HT-29 (cell line): ENCODE measurements at places on chromosomes 2 and 18. TPM values are rescaled to one million over a fixed set of nuclear protein-coding genes. Genes with fewer than 3 reads are reported as not detected.

Gene KCNK3
- not detected in 2 replicates for total RNA-seq

Gene UXS1
- 24.5 and 32.3 TPM in 2 replicates for total RNA-seq

Gene ABCA12
- total RNA-seq, result not detected in 2 replicates

Gene TUBA3E
- total RNA-seq, result not detected in 2 replicates

Gene CCDC141
- total RNA-seq, result 0.05 TPM in 1 of 2 replicates, not detected in the other

Gene FAHD2B
- 3.3 and 4.1 TPM in 2 replicates for total RNA-seq

Gene RIF1
- total RNA-seq, result 15.9 and 21.9 TPM in 2 replicates

Gene RMDN2
- total RNA-seq, result 0.81 and 2.2 TPM in 2 replicates

Gene EFR3B
- total RNA-seq, result 0.05 and 0.21 TPM in 2 replicates

Gene ATP8B1
- 25.8 and 34.0 TPM in 2 replicates for total RNA-seq

Gene ZSWIM2
- total RNA-seq, result not detected in 2 replicates

Gene ALPI
- total RNA-seq, result not detected in 2 replicates

Gene DSG2
- total RNA-seq, result 16.5 and 17.8 TPM in 2 replicates

Gene GKN2
- not detected in 2 replicates for total RNA-seq

DNA sequence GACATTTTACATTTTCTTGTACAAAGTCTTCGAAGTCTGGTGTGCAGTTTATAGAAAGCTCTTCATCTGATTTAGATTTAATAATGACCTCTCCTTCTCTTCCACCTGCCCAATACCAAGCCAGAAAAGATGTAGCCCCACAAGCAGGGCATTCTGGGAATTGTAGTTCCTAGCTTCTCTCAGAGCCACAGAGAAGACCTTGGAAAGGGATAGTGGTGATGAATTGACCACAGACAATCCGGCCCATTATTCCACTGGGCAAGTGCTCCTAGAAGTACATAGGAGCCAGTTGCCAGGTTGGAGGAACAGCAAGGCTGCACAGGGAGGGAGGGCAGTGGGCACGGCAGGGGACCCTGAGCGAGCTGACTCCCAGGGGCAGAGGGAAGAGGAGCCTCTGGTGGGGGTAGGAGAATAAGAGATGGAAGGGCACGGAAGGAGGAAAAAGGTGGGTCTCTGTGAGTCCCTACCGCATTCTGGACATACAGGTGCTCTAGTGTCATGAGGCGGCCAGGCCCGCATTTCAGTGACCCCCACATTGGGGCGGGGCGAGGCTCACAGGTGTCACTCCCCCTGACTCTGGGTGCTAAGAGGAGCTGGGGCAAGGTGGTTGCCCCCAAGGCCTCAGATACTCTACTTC lies 152.5 kb upstream of the HAAO start:
- peak; percentile 45 for DNase-seq

DNA sequence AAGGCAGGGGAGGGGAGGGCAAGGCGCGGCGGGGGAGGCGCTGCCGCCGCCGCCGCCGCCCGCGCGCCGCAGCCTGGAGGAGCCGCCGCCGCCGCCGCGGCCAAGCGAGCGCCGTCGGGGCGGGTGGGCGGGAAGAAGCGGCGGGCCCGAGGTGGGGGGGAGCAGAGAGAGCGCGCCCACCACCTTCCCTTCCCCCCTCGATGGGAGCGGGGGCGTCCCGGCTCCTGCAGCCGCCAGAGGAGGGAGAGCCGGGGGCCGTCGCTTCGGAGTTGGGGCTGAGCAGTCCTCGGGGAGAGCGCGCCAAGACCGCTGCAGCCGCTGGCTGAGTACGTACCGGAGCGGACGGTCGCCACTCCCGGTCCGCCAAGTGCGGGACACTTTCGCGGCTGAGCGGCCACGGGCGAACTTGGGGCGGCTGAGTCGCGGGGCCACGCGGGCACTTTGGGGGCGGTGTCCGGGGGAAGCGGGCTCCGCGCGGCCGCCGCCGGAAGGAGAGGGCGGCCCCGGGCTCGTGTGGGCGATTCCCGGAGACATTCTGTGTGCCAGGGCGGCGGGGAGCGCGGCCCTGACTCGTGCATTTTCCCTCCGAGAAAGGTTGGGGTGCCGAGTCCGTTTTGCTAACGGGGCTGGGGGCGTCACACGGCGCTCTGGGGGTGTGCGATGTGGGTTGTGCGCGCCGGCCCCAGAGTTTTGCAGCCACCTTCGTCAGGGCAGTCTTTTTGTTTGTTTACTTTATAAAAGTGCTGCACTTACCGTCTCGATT lies at the start of gene NAB1:
Gene NAB1 (plus strand): TSS at position 49 of the 763 bp plus-strand sequence. CDS start 10,094 bp downstream, outside the sequence.
- DNase-seq, result peak; percentile 54

- no peak for DNase-seq
Measured at GRCh38 chr18:77100751-77101355, 31.7 kb downstream of the MBP start.

DNA sequence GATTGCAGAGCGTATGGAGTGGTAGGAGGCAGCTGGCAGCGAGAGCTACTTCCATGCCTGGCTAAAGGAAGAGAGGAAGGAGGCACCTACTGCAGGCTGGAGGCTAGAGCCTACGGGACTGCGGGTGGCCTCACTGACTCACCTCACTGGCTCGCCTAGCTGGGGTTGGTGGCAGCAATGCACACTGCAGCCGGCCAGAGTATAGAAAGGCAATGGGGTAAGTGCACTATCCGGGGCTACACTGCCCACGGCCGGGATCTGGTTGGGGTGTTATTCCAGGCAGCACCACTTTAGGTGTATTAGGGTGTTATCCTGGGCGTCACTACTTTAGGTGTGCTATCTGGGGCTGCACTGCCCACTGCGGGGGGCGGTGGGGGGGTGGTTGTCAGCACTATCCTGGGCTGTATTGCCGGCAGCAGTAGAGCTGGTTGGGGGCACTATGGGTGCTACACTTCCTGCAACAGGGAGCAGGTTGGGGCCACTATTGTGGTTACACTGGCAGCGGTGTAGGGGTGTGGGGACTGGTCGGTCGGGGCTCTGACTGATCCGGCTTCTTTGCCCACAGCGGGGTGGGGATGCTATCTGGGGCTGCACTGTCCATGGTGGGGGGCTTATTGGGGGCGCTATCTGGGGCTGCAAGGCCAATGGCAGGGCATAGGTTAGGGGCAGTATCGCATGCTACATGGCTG lies 33.3 kb upstream of the ANKRD62 start:
- DNase-seq, result no peak

- DNase-seq, result no peak
Measured at GRCh38 chr2:231221761-231222160, 23.3 kb downstream of the ARMC9 start.

DNA sequence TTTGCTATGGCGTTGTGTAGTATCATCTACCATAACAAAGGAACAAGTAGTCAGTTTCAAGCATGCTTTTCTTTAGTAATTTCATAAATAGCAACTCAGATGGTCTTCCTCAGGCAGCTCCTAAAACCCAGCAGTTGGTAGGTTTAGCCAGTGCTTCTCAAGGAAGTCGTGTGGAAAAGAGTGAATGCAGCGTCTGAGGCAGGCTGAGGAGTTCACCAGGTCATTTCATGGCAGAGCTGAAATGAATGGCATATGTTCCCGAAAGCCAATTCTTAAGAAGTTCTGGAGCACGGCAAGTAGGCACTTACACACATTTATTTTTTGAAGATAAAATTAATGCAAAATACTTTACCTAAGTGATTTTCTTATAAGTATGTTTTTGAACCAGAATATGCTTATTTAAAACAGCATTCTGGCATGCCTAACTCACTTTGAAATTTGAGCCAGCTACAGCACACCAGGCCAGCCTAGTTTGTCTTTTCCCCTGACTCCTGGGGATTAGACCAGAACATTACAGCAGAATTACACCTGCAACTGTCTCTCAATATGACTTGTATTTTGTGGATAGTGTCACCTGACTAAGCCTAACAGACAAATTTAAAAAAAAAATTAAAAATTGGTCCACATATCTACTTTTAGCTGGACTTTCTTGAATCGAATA lies 62.2 kb downstream of the OSBPL6 start:
- no peak for DNase-seq

- no peak for DNase-seq
Measured at GRCh38 chr2:204899983-204900382, 354.7 kb downstream of the PARD3B start.

GRCh38 chr2:168470320-168471162 lies 14.5 kb downstream of the CERS6 start:
- peak; percentile 25 for DNase-seq

GRCh38 chr2:42386682-42387081 lies 25.7 kb upstream of the COX7A2L start:
- DNase-seq, result peak; percentile 9

GRCh38 chr2:234422273-234422732 lies 74.6 kb downstream of the ARL4C start:
- peak; percentile 72 for DNase-seq

- DNase-seq, result peak; percentile 4
Measured at GRCh38 chr18:34840256-34840826, 130.2 kb downstream of the DTNA start.

DNA sequence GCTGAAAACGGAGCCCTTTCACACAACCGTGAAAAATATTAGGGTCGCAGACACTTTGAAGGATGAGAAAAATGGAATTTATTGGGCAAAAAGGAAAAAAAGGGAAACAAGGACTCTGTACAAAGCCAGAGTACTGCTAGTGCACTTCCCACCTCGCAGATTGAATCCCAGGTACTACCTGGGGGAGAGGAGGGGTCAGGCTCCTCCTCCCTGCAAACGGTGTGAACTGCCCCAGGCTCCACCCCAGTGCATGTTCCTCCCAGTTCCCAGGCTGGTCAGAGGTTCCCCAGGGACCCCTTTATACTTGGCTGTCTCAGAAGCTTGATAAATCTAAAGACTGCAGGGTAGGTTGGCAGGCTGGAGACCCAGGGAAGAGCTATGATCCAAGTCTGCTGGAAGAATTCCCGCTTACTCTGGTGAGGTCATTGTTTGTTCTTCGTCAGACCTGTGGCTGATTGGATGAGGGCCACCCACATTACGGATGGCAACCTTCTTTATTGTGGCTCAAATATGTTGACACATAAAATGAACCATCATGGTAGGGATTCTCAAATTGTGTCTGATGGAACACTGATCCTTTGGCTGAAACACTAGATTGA lies 290.4 kb upstream of the POU3F3 start:
- DNase-seq, result no peak

DNA sequence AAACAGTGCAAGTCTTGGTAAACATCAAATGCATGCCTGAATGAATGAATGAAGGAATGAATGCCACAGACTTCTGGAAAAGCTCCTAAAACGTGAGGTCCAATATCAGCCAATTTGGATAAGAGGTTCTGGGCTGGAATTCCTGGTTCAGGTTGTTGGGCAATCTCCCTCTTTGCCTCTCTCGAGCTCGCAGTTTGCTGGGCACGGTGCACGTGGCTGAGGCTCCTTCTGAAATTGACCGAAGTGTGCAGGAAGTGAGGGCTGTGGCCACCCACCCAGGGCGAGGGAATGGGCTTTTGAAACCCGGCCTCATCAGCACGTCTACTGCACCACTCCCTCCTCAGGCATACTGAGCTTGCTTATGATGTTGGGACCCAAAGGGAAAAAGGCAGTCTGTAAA lies 288.8 kb upstream of the HS6ST1 start:
- DNase-seq, result no peak

- DNase-seq, result no peak
Measured at GRCh38 chr2:71715241-71715750, 261.9 kb downstream of the DYSF start.

- DNase-seq, result no peak
Measured at GRCh38 chr2:203710226-203710625, 3.8 kb downstream of the CD28 start.

DNA sequence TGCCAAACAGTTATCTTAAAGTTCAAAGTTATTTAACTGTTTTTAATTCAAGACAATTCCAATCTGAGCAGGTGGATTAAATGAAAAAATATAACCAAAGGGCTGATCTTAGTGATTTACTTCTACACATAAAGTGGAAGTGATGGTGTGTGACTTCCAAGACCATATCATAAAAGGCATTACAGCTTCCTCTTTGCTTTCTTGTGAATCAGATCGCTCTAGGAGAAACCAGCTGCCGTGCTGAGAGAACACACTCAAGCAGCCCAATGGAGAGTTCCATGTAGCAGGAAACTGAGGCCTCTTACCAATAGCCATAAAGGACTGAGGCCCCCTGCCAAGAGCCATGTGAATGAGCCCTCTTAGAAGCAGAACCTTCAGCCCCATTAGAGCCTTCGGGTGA lies 197.4 kb downstream of the NBAS start:
- DNase-seq, result no peak

DNA sequence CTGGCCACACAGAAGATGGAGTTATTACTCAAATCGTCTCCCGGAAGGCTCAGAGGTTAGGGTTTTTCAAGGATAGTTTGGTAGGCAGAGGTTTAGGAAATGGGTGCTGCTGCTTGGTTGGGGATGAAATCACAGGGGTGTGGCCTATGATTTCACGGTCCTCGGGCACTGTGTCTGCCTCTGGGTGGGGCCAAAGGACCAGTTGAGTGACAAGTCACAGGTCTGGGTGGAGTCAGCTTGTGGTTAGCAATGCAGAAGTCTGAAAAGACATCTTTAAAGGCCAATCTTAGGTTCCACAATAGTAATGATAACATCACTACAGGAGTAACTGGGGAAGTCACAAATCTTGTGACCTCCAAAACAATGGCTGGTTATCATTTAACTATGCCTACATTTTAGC lies 387.8 kb downstream of the ZNF521 start:
- no peak for DNase-seq

- DNase-seq, result no peak
Measured at GRCh38 chr2:127194447-127194846, 25.7 kb downstream of the CYP27C1 start.

GRCh38 chr18:23210526-23210925 lies 75.2 kb downstream of the CABLES1 start:
- DNase-seq, result no peak

DNA sequence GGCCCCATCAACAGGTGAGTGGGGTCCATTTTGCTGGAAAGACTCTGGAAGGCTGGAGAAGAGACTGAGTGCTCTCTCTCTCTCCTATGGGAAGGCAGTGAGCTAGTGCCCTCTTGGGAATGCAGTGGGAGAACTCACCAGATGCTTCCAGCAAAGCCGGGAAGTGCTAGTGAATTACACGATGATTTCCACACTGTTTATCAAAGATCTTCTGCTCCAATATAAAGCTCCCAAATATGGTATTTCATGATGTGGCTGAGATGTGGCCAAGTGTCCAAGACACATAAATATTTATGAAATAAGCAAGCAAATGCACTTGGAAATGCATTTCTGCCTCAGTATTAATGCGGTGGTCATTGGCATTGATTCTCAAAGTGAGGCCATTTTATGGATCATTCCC lies 135.9 kb downstream of the VAPA start:
- DNase-seq, result no peak

DNA sequence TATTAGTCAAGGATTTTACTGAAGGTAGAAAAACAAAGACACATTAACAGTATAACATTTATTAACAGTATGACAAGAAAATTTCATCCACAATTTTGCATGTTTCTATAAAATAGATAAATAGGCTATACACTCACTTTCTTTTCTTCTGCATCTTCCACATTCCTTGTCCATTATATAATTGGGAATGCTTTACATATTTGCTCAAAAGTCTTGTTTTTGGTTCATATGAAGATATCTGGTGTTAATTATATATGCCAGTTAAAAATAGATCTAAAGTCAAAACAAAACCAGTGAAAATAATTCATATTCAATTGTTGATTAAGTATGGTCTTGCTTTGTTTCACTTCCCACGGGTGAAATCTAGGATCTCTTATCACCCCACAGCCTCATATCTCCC lies 53.4 kb downstream of the SERPINB7 start:
- no peak for DNase-seq

DNA sequence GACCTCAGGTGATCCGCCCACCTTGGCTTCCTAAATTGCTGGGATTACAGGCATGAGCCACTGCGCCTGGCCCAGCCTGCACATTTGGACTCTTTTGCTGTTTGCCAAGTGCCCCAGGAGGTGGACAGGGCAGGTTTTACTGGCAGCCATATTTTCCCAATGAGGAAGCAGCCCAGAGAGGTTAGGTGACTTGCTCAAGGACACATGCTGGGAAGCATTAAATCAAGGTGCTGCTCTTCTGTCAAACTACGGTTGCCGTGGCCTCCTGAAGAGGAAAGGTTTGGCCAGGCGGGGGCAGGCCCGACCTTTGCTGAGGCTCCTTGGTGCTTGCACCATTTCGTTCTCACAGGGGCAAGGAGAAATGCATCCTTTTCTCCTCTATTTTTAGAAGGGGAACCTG lies 44.0 kb downstream of the DNMT3A start:
- no peak for DNase-seq
